ENCODE measurements at places on chromosomes 11 and 22.

- DNase-seq, result no peak
Measured at GRCh38 chr11:65947133-65947532, 1.9 kb downstream of the TSGA10IP start.

GRCh38 chr11:8342821-8343681 is 79.4 kb upstream of the LMO1 start:
- DNase-seq, result no peak

- DNase-seq, result no peak
Measured at GRCh38 chr22:31286360-31287255, 5.7 kb downstream of the PIK3IP1 start.

- DNase-seq, result no peak
Measured at GRCh38 chr11:118623269-118623655, 15.8 kb downstream of the PHLDB1 start.

GRCh38 chr11:10646005-10646404 is 47.5 kb downstream of the IRAG1 start:
- DNase-seq, result no peak

GRCh38 chr22:21009638-21010425 is 5.1 kb upstream of the P2RX6 start:
- DNase-seq, result no peak

- no peak for DNase-seq
Measured at GRCh38 chr11:97092823-97093222, 703.0 kb downstream of the JRKL start.

GRCh38 chr11:36567694-36568093 is at the start of gene RAG1:
TSS of gene RAG1 (plus strand) at chr11:36568007. CDS start at chr11:36573305, 5,298 bp downstream.
- no peak for DNase-seq

GRCh38 chr11:65637794-65638419 is at the start of gene SIPA1:
TSS of gene SIPA1 (plus strand) at chr11:65638101. CDS start at chr11:65640922, 2,821 bp downstream.
- no peak for DNase-seq

DNA sequence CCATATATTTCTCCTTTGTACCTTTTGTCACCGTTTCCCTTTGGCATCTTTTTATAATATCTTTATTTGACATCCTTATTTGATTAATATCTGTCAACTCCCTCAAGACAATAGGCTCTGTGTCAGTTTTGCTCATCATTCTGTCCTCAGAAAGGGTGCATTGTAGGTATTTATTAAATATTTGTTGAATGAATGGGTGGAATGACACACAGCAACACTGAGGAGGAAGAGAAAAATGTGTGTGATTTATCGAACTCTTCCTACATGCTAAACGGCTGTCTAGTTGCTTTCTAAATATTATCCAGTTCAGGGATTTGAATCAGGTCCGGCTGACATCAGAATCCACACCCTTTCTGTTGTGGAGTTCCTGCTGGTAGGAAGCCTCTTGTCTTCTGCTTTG is 98.2 kb downstream of the NAV2 start:
- DNase-seq, result no peak

DNA sequence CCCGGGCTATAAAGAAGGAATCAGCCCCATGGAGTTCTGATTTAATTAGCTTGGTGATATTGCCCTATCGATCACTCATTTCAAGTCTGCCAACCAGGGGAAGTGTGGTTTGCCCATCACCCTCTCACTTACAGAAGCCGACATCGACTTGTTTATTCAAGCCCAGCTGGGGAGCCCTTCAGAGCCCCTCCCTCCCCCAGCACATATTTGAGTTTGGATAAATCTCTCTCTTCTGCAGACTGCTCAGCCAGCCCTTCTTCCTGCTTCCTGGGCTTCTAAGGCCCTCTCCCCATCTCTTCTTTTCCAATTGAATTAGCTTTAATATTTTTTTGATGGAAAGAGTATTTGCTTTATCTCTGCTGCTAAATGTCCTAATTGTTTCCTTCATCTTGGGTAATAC is 299.0 kb downstream of the MIAT start:
- DNase-seq, result no peak

DNA sequence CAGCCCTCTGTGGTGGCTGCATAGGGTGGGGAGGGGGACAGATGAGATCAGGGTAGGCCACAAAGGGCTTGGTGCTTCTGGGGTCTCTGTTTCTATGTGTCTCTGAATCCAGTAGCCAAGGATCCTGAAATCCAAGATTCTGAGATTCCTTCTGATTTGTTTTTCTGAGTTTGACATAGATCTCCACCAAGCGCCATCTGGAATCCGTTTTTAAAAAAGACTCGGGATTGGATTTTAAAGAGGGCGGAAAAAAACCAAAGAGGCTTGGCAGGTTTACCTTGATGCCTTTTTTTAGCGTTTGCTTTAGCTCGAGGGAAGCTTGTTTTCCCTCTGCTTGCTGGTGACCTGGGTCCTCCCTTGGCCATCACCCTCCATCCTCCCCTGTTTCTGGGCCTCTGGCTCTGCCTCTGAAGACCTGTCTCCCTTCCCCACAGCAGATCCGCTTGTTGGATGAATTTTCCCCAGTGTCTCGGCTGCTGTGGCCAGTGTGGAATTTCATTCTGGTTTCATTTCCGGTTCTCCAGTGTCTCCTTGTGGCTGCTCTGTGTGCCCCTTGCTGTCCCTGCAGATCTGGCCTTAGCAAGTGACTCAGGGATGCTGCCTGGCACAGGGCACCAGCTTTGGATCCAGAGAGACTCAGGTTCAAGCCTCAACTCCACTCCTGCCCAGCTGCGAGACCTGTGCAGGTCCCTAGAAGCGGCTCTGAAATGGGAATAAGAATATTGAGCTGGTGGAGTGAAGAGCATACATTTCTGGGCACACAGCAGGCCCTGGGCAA is 15.1 kb downstream of the SYNGR1 start:
- DNase-seq, result no peak

DNA sequence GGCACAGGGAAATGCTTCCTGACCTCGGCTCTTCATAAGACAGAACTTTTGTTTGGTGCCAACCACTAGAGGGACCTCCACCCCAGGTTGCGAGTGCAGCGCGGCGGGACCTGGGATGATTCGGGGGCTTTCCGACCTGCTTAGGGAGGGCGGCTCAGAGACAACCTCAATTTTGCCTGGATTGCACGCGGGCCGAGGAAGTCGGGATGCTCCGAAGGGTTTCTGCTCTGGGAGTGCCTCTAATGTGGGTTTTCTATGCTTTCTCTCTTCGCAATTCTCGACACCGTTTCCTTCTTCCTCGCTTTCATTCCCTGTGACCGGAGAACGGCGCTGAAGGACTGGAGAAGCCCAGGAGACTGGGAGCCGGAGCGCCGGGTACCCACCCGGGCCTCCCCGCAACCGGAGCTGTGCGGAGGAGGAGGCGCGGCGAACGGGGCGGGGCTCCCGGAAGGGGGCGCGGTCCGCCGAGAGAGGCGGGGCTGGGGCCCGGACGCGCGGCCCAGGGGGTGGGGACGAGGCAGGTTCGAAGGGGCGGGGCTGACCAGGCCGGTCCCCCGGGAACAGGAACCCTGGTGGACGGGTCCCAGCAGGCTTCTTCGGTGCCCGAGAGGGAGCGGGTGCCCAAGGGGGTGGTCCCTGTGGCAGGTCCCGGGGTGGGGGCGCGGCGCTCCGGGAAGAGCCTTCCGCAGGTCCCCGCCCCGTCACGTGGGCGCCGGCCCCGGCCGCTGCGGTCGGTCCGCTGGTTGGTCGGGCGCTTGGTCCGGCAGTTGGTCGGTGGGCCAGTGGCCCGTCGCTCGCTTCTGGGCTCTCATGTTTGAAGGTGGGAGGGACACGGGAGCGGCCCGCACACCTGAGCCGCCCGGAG is at the start of gene PPFIBP2:
PPFIBP2 (plus strand) TSS at position 766 of the 865 bp plus-strand sequence. CDS start 35,477 bp downstream, outside the sequence.
- no peak for DNase-seq

DNA sequence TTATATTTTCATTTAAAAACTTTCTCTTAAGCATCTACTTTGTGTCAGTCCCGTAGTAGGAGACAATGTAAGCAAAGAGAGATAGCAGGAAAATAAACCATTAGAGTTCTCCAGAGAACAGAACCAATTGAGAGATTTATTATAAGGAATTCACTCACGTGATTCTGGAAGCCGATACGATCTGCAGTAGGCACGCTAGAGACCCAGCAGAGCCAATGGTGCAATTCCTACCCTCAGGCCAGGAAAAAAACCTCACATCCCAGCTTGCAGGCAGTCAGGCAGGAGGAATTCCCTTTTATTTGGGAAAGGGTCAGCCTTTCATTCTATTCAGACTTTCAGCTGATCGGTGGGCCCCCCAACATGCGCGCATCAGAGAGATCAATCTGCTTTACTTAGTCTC is 7.3 kb upstream of the PLEKHA7 start:
- no peak for DNase-seq

- DNase-seq, result no peak
Measured at GRCh38 chr22:20001082-20001638, 15.5 kb downstream of the ARVCF start.

DNA sequence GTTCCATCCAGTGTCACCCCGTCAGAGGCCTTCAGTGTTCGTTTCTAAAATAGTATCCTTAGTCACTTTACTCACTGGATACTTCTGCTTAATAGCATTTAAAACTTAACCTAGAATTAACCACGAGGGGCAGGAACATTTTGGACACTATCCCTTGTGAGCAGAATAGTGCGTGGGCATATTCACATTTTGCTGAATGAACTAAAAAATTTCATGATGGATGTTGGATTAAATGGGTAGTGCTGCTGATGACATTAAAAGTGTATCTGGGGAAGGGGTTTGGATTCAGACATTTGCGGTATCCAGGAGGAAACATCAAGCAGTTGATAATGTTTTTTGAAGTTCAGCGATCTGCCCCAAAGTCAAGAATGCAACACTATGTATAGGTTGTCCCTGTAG is 750 bp upstream of the NAT10 start:
- DNase-seq, result no peak

- DNase-seq, result no peak
Measured at GRCh38 chr11:71172680-71173079, 79.7 kb downstream of the SHANK2 start.

- DNase-seq, result no peak
Measured at GRCh38 chr11:122423273-122423672, 232.2 kb upstream of the UBASH3B start.

DNA sequence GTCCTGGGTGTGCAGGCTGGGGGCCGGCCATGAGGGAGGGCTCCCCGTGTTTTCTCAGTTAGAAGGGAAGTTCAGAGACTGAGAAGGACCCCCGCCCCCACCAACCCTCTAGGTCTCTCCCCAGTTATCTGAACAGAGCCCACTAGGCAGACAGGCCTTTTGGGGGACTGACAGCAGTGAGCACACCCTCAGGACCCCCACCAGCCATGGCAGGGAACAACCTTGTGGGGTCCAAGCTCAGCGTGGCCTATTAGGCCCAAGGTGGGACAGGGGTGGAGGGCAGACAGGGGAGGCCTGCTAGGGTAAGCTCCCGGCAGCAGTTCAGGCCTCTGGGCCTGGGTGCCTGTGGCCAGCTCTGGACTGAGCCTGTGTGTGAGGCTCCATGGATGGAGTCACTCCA is 5.6 kb downstream of the LRRC75B start:
- DNase-seq, result no peak

GRCh38 chr22:30582788-30583545 is 8.5 kb upstream of the GAL3ST1 start:
- DNase-seq, result no peak

DNA sequence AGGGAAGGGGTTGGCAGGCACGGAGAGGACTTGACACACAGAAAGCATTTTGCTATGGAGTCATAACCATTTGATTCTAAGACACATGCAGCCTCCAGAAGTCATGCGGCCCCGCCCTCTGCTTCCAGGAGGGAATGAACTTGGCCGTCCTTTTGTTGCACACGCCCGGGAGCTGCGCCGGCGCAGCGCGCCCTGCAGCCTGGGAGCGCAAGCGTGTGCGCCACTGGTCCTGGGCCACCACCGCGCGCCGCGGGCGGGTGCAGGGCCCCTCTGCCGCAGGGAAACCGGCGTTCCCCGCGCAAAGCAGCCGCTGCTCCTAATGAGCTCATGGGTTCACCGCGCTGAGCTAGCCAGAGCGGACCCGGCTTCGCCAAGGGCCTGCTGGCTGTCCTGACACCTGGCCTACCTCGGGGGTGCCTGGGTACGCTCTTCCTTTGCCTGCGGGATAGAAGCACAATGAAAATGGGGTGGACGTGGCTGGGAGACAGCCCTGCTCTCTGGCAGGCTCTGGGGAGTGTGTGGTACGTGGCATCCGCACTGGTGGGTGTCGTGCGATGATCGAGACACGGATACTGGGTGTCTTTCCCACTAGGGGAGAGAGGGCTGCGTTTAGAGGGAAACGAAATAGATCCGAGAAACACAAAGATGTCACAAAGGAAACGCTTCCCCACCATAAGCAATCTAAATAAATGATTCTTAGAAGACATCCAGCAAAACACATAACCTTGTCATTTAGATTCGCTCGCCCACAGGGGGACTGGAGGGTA is 669 bp downstream of the MICAL3 start:
- no peak for DNase-seq

DNA sequence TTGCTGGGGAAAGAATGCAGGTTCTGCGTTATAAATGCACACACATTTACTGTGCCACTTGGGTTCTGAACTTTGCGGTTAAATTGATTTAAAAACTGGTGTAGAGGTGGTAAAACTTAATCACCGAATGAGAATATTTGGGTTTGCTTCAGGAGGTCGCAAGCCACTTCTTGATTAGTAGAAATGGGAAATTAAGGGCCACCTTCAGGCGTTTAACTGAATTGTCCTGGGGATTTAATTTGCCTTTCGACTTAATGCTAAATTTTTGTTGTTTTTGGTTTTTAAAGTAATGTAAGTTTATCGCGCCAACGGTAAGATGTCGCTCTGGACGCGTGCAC is 459 bp upstream of the NCR3LG1 start:
- no peak for DNase-seq

DNA sequence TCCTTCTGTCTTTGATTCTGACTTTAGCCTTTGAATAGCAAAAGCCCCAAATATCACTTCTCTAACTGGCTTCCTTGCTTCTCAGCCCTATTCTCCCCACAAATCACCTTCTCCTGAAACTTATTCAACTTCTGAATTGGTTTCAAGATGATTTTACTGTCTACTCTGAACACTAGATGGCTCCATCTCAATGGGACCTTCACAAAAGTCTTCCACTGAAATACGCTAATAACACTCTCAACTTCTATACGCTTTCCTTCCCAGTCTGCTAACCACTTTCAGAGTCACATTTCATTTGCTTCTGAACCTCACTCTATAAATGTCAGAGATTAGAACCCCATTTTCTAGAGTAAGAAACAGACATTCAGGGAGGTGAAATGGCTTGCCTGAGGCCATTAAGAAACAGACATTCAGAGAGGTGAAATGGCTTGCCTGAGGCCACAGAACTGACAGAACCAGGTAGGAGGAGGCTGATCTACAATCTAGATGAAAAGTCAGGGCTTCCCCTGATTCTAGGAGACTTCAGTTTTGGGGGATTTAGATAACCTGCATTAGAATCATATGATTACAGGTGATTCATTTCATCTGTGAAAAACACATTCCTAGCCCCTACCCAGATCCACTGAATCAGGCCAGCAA is 20.6 kb downstream of the MORC2 start:
- DNase-seq, result no peak
